ENCODE measurements at places on chromosomes 5 and 9.

DNA sequence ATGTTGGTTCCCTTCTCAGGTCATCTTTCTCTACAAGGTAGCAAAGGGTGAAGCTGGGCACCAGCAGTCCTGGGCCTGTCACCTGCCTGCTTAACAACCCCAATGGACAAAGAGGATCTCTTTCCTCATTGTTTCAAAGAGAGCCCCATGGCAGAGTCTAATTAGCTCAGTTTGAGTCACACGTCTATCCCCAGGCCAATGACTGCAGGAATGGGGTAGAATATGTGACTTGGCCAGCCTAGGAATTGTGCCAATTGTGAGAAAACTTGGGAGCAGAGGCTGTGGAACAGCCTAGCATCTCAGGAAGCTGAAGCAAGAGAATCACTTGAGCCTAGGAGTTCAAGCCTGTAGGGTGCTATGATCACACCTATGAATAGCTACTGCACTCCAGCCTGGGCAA is 3.6 kb upstream of the RAPGEF1 start:
- DNase-seq = no peak

DNA sequence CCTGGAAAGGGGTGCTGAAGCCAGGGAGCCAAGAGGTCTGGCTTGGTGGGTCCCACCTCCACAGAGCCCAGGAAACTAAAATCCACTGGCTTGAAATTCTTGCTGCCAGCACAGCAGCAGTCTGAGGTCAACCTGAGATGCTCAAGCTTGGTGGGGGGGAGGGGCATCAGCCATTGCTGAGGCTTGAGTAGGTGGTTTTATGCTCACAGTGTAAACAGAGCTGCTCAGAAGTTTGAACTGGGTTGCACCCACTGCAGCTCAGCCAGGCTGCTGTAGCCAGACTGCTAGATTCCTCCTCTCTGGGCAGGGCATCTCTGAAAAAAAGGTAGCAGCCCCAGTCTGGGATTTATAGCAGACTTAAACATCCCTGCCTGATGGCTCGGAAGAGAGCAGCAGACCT is 55.5 kb upstream of the FBXL17 start:
- DNase-seq = no peak

- DNase-seq = peak; percentile 62
Measured at GRCh38 chr5:34923694-34924461, 5.5 kb upstream of the DNAJC21 start.

DNA sequence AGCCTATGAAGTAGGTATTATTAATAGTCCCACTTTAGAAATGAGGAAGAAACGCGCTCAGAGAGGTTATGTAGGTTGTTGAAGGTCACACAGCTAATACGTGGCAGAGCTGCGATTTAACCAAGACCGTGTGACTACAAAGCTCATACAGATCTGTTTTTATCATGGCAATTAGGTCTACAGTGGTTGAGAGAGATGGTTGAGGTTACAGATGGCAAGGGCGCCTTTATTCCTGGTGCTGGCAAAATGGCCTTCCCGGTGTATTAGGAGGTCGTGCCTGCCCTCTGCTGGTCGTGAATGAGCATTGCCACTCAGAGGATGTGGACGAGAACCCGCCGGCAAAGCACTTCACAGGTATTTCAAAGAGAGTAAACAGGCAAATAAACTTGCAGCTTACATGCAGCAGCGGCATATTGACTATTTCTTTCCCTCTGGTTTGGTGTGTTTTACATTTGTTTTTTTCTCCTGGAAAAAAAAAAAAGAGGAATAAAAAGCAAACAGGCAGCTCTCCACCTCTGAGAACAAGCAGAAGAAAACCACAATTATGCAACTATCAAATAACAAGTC is 65.3 kb upstream of the EGFLAM start:
- DNase-seq = peak; percentile 56

- no peak for DNase-seq
Measured at GRCh38 chr5:148230240-148230639, 8.1 kb upstream of the MARCOL start.

GRCh38 chr9:85715587-85715986 is 26.2 kb downstream of the AGTPBP1 start:
- DNase-seq = peak; percentile 42

- no peak for DNase-seq
Measured at GRCh38 chr5:18010053-18010452, 375.8 kb downstream of the TAF11L14 start.

DNA sequence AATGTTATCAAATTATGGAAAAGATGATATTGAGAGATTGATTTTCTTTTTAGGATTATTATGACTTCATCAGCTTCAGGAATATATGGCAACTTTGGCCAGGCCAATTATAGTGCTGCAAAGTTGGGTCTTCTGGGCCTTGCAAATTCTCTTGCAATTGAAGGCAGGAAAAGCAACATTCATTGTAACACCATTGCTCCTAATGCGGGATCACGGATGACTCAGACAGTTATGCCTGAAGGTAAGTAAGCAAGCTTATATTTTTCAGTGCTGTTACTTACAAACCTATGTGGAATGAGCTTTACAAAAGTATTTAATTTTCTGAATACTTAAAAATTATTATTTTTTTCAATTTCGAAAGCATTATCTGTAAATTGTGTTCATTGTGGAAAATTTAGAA is 26.5 kb downstream of the HSD17B4 start:
- DNase-seq = no peak

- DNase-seq = no peak
Measured at GRCh38 chr9:72006501-72006900, 53.9 kb downstream of the C9orf57 start.

DNA sequence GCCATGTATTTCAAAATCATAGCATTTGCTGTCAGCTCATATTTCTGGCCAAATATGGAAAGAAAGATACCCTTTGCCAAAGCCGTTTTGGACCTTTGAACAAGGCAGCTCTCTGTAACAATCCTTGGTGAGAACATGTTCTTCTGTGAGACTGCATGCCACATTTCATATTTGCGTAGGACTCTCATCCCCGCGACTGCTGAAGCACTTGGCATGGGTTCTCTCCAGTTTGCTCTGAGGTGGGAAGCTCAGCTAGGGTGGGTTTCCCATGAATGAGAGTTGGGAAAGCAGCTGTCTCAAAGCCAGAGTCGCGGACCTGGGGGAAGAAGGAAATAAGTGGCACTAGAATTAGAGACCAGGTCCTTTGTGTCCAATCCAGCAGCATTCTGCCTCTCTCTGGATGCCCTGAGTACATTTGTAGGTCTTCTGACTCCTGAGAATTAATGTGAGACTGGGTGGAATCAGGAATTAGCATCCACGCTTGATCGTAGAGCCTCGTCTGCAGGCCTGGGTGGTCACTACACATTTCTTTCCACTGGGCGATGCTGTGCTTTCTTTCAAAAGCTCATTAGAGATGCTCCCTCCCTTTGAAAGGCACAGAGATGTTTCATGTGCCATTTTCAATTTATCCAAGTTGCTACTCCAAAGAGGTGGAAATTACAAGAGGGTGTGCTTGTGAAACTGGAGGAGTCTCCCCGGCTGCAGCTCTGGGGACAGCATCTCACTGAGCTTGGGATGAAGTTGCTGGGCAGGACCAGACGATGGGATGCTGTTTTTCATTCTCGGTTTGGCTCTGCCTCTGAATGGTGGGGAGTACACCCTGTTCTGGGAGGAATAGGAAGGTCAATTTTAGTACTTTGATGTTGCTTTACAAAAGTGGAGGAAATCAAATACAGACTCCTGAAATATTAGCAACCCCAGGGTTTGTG is 197.2 kb downstream of the GADD45G start:
- no peak for DNase-seq
